ENCODE measurements at places on chromosomes 13 and 19.

DNA sequence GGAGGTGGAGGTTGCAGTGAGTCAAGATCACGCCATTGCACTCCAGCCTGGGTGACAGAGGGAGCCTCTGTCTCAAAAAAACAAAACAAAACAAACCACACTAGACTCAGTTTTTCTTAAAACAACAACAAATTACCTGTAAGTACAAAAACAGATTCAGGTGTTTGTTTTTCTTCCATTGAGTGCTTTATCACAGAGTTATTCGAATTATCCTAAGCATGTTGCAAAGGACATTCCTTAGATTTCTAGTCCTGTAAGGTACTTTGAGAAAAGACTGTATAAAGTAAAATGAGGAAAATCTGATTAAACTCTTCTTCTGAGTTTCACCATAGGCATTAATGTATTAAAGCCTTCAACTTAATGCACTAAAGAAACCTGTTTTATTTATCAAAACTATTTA lies 2.2 kb upstream of the EEF1AKMT1 start:
- DNase-seq: no peak

DNA sequence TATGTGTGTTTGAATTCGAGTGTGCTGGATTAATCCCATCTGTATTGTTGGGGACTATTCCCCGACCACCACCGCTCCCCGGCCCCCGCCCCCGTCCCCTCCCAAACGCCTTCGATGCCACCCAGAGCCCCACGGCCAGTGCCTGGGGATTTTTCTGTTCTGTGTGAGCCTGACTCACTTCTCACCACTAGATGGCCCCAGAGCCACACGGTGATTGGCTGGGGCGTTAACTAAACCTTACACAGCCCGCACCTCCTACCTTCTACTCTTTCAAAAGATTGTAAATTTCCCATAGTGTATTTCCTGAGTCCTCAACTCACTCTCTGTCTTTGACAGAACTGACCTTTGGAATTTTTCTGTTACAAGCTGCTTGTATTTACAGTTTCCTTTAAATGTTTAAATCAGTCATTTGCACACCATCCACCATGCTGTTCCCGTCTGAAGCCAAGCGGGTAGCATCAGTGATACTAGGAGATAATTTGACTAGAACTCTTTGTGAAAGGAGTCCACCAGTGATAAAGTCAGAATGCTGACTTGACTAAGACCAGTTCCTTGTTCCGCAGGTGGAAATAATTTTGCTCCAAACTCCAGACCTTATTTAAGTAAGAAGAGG lies 61.4 kb downstream of the RFX2 start:
- peak; percentile 60 for DNase-seq

DNA sequence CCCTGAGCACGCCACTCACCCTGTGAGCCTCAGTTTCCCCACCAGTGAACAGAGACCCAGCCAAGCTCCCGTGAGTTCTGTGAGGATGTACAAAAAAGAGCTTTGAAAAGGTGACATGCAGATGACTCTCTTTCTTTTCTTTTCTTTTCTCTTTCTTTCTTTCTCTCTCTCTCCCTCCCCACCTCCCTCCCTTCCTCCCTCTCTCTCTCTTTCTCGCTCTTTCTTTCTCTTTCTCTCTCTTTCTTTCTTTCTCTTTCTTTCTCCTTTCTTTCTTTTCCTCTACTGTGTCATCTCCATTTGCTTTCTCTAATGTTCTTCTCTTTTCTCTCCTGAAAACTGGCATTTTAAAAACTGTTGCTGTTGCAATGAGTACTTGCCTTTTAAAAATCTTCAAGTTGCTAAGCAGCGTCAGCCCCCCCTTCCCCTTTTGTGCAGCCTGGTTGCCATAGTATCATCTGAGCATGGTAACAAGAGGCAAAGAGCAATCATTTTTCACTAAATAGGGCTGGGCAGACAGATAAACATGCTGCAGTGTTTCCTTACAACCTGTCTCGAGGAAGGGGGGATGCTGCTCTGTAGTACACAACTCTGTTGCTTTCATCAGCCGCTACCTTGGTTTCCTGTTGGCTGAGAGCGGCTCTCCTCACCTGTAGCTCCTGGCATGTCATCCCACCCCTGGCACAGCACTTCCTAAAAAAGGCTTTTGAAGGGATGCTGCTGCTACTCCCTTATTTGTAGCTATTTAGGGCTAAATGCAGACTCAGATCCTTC lies 108.7 kb upstream of the MBNL2 start:
- no peak for DNase-seq

GRCh38 chr13:94063096-94063495 lies 416.4 kb downstream of the DCT start:
- peak; percentile 49 for DNase-seq

DNA sequence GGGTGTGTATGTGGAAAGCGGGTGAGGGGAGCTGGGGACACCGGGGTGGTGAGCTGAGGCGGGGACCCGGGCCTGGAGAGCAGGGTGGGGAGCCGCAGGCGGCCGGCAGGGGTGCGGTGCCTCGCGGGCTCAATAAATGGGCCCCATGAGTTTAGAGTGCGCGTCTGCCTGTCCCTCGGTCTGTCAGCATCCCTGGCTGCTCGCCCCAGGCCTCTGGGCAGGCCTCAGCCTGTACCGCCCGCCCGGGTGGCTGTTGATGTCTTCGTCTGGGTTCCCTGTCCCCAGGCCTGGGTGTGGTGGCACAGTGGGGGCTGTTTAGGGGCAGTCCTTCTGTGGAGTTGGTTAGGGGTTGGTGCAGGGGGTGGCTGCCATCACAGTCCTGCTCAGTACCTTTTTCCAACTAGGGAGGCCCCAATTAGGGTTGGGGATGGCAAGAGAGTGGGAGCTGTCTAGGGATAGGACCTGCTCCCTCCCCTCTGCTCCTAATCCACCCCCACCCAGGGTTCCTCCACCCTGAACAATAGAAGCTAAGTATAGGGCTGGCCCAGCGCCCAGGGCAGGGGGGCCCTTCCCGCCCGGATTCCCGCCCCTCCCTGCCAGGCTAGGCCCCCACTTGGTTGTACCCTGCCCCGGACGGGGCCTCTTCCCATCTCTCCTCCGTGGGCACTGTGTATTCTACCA lies 12.2 kb downstream of the CIC start:
- DNase-seq: no peak

- DNase-seq: no peak
Observed at GRCh38 chr19:28815257-28815656, 397.7 kb downstream of the UQCRFS1 start.

- DNase-seq: no peak
Observed at GRCh38 chr19:54893406-54893805, 12.5 kb upstream of the NCR1 start.

GRCh38 chr19:55101261-55101660 lies 16.2 kb downstream of the PPP1R12C start:
- DNase-seq: no peak

GRCh38 chr19:2523630-2524311 lies 47.8 kb downstream of the GADD45B start:
- DNase-seq: no peak

GRCh38 chr13:25901460-25902376 lies 150.1 kb downstream of the SHISA2 start:
- peak; percentile 46 for DNase-seq

- no peak for DNase-seq
Observed at GRCh38 chr13:39315796-39316195, 277.5 kb downstream of the NHLRC3 start.

DNA sequence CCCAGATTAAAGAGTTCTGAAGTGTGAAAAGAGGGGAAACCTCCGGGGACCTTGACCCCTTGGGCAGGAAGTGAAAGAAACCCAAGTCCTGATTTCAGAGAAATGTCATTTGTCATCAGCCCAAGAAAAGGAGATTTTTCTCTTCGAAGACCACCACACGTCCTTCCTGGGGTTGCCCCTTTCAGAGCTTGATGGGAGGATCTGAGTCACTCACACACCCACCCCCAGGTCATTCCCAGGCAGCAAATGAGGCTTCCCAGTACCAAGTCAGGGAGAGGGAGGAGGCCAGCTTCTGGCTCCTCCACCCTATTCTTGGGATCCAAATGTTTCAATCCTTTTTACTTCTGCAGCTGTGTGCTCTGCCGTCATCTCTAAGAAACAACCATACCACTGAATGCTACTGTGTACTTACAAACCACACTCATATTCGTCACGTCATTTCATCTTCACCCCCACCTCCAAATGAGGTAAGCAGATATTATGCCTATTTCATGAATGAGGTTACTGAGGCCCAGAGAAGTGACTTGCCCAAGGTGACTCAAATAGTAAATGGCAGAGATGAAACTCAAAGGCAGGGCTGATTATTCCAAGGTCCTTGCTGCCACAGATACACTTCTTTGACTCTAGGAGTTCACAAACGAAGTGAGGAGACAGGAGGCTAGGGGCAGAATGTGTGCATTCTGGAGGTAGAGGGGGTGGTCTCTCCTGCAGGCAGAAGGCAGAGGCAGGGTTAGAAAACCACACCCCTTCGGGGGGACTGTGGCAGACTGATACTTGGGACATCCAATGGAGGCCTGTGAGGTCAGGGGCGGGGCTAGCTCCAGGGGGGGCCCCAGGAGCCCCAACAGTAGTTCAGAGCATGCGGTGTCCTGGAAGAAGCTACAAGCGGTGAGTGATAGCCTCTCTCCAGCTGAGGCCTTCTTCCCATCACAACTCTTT lies 5.0 kb upstream of the KMT2B start:
- no peak for DNase-seq
